ENCODE measurements at places on chromosomes 2 and 18.
A peak's percentile ranks its signal among the peaks of the same experiment; 100 is the strongest.

DNA sequence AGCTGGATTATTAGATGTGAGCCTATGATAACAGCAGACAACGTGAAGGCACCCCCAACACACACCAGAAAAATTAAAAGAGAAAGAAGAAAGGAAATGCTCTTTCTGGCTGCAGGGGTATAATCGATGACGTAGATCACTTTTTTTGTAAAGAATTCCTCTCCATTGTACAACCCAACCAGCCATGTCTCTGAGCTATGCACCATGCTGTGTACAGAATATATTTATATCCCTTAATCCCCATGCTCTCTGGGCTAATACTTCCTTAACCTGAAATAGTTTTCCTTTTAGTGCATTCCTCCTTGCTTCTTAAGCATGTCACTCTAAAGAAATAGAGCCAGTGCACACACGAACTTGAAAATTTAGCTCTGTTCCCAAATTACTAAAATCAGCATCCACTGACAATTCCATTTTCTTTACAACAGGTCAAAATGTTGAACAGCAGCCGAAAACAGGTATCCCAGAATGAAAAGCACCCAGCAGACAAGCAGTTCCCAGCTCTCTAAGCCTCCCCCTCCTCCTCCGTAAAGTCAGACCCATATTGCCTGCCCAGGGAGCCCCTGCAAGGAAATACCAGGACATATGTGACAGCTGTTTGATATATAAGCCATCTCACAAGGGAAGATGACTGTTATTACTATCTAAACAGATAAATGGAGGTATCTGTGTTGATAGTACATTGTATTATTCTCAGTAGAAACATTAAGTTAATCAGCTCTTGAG lies 247.4 kb upstream of the RAB6C start:
- DNase-seq = no peak

GRCh38 chr2:119792907-119793312 lies 33.2 kb downstream of the PTPN4 start:
- DNase-seq = no peak

DNA sequence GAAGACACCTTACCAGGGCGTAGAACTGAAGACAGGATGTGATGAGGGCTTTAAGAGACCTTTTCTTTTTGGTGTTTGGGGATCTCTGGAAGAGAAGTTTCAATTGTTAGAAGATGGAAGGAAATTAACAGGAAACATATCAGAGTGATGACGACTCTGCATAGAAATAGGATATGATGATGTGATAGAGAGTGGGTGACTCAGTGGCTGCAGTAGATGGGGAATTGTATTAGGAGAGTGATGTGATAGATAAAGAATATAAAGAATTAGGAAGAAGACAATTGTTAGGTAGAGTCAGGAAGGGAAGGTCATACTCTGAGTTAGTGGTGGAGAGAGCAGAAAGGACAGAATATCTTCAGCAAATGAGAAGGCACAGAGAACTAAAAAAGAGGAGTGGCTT lies 593.9 kb downstream of the NYAP2 start:
- DNase-seq = peak; percentile 59

GRCh38 chr18:21774722-21775121 lies 34.1 kb downstream of the MIB1 start:
- DNase-seq = no peak

- no peak for DNase-seq
Measured at GRCh38 chr2:38602136-38602731, 494 bp downstream of the HNRNPLL start.

DNA sequence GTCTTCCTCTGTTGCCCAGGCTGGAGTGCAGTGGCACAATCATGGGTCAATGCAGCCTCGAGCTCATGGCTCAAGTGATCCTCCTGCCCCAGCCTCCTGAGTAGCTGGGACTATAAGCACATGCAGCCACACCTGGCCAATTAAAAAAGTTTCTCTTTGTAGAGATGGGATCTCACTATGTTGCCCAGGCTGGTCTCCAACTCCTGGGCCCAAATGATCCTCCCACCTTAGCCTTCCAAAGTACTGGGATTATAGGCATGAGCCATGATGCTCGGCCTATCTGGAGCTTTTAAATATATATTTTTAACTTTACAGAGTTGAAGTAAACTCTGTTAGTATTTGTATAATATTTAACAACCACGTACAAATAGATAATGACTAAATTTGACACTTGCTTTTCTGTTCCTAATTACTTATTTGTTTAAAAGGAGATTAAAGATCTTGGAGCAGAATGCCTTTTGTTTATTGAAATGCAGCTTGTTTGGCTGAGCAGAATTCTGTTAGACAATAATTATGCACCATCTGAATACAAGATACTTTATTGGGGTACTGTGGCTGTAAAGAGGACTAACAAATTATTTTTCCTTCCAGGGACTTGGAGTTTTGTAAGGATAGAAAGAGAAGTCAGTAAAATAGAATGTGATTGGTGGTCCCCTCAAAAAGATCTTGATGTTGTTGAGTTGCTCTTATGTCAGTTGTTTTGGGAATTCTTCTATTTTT lies 175.0 kb downstream of the FMNL2 start:
- DNase-seq = no peak

- DNase-seq = no peak
Measured at GRCh38 chr18:21739604-21740537, 721 bp upstream of the MIB1 start.

Data from EH (cell line).